ENCODE measurements at places on chromosomes 3 and 15.

- DNase-seq = peak; percentile 18
These were observed 34.0 kb upstream of the CCK start for GRCh38 chr3:42300013-42300412.

DNA sequence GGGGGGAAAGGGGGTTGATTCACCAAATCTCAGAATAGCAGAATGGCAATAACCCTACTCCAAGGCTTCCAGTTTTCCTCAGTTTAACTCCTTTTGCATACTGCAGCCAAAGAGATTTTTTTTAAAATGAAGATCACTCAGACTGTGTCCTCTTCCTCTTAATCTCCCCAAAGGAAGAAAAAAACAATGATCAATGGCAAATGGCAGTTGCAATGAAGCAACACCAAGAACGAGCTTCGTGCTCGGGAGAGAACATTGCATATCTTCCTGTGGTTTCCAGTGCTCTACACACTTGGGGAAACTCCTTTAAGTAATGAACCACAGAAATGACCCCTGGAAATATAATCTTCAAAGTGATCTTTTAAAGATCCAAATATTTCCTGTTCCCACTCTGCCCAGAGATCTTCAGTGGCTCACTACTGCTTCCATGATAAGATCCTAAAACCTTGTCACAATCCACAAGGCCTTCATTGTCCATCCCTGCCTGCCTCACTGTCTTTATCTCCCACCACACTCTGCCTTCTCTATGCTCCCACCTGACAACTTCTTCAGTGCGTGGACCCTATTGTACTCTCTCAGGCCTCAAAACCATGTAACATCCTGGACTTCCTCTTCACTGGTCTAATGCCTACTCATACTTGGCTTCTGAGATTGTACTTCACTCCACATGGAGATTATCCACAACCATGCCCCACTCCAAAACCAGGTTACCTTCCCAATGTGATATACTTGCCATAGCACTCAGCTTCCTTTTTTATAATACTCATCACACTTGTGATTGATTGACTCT lies 394.8 kb downstream of the FHIT start:
- DNase-seq = no peak

DNA sequence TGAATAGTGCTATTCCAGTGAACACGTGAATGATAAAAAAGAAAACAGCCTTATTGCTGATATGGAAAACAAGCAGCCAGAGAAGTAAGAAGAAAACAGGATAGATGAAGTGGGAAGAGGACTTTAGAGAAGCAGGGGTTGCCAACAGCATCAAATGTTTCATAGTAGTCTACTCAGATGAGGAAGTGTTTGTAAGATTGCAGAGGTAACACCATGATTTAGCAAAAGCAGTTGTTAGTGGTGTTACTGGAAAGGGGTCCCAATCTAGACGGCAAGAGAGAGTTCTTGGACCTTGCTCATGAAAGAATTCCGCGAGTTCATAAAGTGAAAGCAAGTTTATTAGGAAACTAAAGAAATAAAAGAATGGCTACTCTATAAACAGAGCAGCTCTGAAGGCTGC lies 108.8 kb upstream of the MCTP2 start:
- no peak for DNase-seq

DNA sequence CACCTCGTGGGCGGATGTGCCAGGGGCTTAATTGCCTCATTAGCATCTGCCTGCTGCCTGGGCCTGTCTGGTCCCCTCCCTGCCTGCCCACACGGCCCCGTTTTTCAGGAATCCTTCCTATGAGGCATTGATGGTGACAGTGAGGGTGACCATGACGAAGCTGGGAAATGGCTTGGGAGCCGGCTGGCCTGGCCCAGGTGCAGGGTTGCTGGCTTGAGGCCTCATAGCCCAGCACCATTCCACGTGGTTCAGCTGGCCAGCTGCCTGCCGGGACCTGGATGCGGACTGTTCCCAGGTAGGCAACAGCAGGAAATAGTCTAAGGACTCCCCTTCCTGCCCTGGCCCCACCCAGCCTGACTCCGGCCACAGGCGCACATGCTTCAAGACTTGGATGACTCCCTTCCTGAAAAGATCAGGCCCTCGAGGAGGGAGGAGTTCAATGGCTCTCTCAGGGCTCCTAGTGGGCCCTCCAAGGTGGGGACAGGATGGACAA lies 8.9 kb upstream of the DUSP7 start:
- DNase-seq = peak; percentile 26

DNA sequence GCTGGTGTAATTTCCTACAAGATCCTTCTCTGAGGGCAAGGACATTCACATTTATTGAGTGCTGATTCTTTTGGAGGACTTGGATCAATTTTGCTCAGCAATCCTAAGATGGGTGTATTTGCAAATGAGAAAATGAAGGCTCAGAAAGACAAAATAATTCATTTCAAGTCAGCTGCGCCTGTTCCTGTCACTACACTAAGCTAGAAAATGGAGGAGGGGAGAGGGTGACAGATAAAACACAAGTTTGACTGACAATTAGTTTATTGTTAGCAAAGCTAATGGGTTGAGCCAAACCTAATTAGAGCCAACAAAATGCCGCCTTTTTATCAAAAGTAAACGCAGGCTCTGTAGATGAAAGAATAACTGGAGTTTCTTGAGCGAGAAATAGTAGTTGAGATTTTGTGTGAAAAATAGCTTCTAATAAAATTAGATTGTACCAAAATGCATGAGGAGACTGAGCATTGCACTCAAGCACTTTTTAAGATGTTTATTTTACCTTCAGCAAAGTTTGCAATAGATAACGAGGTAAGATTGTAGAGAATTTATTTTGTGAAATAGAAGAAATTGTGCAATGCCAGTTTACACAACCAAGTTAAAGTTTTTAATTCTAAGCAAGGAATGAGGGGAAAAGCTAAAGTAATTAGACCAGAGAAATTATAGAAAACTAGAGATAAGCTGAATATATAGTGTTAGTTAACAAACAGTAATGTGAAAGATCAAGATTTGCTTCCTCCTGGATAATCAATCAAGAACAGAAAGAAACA lies 39.6 kb upstream of the SECISBP2L start:
- no peak for DNase-seq

DNA sequence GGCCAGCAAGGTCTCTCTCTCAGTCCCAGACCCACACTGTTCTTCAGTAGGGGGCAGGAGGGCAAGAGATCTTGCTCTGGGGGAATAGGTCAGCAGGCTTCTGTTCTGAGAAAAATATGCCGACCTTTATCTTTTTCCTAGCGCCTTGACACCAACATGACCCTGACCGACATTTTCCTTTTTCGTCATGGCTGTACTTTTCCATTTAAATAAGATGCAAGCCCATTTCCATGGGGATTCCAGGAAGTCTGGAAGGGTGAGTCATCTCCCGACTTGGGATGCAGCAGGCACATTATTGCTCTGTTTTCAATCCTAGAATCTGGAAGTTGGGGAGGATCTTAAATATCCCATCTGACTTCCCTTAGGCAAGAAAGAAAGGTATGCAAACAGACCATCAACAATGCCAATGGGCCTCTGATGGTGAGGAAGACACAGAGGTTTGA lies 261.5 kb upstream of the LRTM1 start:
- DNase-seq = no peak

- DNase-seq = no peak
These were observed 50.0 kb upstream of the RPL35A start for GRCh38 chr3:197899833-197900478.

DNA sequence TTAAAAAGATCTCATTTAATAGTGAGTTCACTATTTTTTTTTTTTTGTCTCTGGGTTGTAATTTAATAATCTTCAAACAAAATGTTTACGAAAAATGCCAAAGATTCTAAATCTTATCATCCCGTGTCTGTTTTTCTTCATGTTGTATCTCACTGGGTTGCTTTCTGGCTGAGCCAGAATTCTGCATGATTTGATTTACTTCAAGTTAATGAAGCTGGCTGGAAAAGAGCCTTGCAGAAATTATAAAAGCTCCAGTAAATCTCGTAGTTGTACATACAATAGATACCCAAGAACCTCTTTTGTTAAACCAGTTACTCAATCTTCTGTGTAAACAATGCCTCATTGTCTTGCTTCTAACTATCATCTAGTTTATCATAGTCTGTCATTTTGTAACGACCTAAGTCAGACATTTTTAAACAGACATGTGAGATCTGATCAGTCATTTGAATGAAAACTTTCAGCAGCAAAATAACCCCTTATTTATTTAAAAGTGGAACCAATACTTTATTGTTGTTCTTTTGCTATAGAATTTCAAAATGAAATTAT lies 249.0 kb downstream of the MCTP2 start:
- no peak for DNase-seq

DNA sequence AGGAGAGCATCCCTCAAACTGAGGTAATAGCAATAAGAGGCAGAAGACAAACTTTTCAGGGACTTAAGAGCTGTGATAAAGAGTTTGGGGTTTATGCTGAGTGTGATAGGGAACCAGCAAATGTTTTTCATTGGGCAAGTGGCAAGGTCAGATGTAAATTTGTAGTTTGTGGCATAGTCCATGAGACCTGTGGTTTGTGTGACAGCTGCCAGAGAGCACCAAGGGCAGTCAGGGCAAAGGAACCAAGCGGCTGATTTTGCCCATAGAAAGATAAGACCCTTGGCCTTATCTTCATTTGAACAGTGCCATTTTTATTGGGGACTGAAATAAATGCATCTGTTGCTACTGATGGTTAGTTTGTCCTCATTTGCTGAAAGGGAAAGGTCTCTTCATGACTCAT lies 220.3 kb downstream of the LRRN1 start:
- DNase-seq = no peak

- no peak for DNase-seq
These were observed 348.2 kb downstream of the RORA start for GRCh38 chr15:60880949-60881348.

GRCh38 chr3:141343077-141343476 lies 25.2 kb upstream of the ZBTB38 start:
- no peak for DNase-seq

GRCh38 chr3:11548721-11549131 lies 95.0 kb downstream of the VGLL4 start:
- DNase-seq = peak; percentile 49

GRCh38 chr15:59296181-59296617 lies 76.5 kb downstream of the MYO1E start:
- DNase-seq = peak; percentile 81

GRCh38 chr3:27085829-27086730 lies 283.1 kb downstream of the NEK10 start:
- DNase-seq = no peak

DNA sequence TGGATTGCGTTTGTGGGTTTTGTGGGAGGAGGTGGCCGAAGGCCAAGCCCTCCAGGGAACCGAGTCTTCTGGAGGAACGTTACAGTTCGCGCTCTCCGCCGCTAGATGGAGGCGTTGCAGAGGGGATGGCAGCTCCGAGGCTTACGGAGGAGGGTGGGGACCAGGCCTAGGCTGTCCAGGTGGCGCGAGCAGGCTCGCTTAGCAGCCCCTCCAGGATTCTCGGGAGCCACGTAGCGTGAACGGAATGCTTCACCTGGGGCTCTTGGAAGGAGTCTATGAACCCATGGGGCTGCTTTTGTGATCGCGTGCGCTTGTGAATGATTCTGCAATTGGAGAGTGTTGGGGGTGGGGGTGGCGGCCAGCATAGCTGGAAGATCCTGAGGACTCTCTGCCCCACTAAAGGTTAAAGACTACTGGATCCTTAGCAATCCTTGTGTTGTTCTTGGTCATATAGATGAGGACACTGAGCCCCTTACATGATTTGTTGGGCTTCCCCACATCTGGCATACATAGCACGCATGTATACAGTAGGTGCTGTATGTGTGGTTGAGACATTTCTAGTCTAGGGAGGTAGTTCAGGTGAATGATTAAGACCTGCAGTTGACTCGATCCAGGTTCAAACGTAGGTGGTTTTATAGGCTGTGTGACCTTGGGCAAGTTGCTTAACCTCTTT lies 25.7 kb downstream of the FAM3D start:
- peak; percentile 48 for DNase-seq

DNA sequence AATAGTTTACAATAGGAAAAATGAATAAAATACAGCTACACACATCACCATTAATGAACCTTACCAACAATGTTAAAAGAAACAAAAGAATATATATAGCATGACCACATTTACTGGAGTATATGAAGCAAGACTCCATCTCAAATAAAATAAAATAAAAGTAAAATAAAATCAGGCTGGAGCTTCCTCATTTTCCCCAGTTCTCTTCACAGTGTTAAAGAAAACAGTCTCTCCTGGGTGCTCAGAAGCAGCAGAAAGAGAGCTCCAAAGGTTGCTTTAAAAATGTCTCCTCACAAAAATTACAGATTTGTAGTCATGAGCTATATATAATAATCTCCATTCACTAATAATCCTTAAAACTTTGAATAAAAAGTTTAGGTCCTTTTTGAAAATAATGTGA lies 48.8 kb downstream of the PIK3CB start:
- no peak for DNase-seq

GRCh38 chr3:95460274-95460673 lies 1354.1 kb upstream of the EPHA6 start:
- no peak for DNase-seq

GRCh38 chr3:156256256-156256655 lies 135.9 kb downstream of the KCNAB1 start:
- DNase-seq = no peak

GRCh38 chr3:861721-862120 lies 231.1 kb upstream of the CNTN6 start:
- DNase-seq = no peak

DNA sequence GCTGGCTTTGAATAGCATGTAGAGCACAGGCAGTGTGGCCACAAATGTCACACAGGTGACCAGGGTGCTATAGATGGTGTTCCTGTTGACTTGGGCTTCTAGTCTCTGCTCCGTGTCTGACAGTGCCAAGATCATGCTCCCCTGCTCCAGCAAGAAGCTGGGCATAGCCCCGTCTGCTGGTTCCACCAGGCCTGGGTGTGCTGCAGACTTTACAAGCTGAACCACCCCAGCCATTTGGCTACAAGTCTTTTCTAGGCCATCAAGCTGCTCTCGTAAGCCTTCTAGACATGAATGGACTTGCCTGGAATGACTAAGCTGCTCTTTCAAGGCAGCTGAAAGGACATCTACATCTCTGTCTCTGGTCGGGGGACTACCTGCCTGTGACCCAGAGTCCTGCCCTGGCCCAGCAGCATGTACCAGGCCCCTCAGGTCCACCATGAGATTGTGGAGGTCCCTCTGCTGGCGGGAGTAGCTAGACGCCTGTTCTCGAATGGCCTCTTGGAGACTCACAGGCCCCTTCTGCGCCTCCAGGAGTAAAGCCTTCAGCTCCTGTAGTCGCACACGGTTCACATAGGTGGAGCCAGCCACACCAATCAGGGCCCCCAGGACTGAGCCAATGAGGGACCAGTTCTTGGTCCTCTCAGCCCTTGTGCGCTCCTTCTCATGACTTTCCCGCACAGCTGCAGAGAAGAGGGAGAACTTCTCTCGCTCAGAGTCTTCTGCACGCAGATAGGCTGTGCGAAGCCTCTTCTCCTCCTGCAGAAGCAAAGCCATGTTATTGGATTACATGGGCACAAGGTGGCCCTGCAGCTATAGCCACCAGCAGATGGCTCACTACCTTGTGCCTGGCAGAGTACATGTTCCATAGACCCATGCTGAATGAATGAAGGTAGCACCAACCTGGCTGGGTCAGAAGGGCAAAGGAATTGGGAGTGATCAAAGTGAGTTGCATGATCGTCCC lies 2.8 kb upstream of the PLXNB1 start:
- peak; percentile 26 for DNase-seq

Measured in dermis microvascular lymphatic vessel endothelial cell (primary cell).